ENCODE measurements at places on chromosomes 1 and 21.

- DNase-seq = no peak
Measured at GRCh38 chr1:218024211-218024720, 260.8 kb upstream of the RRP15 start.

DNA sequence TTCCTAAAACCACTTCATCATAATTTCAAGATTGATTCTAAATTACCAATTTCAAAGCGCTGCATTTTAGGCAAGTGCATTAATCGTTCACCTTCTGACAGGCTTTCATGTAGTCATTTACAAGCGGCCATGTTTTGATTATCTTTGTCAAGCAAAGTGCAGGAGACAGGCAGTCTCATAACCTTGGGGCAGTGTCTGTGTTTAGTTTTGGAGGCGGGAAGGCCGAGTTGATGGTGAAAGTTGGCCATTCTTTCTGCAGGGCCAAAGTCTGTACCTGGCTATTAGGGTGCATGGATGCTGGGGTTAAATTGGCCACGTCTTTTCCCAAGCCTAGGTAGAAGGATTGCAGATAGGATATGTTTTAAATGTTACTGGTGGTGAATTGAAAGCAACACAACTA, 2.9 kb downstream of the AGPAT3 start:
- no peak for DNase-seq

- no peak for DNase-seq
Measured at GRCh38 chr1:203058676-203058935, 27.2 kb downstream of the MYOG start.

DNA sequence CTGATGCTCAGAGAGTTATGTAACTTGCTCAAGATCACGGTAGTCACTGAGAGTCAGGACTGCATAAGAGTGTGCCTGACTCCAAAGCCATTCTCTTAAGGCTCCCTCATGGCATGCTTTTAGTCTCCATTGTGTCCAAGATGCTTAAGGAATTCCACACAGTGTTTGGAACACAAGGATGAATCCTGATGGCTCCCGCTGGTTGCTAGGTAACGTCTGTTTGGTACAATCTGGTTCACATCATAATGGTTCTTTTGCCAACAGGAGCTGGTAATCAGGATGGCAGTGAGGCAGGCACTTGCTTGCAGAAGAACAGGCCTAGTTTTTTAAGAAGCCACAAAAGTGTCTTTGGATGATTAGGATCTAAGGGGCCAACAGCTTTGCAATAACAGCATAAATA, 436.5 kb upstream of the DAB1 start:
- no peak for DNase-seq

DNA sequence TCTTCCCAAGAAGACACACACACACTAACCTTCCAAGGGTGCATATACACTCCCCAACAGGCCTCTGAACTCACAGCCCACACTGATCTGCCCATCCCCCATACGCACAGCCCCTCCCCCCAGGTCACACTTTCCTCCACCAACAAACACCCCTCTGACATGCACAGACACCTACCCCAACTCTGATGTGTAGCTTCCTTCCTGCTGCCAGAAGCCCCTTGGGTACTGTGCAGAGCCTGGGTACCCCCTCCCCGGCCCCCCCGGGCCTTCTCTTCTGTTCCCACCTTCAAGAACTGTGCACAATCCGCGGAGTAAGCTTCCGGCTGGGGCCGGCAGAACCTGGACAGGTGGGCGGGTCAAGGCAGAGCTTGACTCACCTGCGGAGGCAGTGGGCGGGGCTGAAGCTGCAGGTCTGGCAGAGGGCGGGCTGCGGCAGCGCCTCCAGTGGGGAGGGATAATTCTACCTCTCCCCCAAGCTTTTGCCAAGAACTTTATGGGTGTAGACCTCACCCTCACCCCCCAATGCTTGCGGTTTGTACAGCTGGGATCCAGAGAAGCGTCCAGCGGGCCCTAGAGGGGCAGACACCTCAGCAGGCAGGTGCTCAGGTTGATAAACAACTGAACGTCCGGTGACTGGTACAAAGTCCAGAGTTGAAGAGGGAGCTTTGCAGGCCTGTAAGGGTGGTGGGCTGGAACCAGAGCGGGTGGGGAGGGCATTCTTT, at the start of gene C1orf210:
Gene C1orf210, minus strand, starts transcription at position 313 of the 722 bp plus-strand sequence. CDS start 2,311 bp downstream, outside the sequence.
- DNase-seq = no peak

DNA sequence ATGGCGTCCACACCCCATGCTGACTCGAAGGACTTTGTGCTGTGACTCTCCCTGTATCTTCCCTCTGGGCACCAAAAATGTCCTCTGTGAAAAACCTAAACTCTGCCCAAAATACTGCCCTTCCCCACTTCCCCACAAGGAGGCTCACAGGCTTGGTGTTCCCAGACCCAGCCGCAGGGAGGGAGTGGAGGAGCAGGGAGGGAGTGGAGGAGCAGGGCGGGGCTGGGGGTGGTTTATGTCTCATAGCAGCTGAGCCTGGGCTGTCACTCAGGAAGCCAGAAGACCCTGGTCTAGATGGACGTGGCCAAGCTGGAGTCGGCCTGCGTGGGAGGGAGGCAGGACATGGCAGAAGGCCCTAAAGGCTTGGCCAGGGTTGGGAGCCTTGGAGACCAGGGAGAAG, 461.7 kb downstream of the PTPRU start:
- no peak for DNase-seq

DNA sequence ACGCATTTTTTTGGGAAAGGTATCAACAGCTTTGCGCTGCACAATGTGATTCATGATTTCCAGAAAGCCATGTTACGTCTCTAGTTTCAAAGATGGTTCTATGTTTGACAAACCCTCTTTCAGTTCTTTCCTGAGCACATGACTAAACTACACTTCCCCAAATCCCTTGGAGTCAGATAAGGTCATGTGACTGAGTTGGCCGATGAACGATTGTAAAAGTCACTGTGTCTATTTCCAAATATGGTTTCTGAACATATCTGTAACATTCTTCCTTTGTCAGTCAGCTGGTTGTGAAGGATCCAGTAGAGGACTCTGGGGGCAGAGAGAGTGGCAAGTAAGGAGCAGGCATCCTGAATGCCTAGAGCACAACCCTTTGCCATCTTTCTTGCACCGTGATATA, 35.4 kb downstream of the TMPRSS15 start:
- DNase-seq = no peak

- no peak for DNase-seq
Measured at GRCh38 chr1:112878321-112878720, 77.7 kb downstream of the SLC16A1 start.

GRCh38 chr1:98461873-98462385, 199.6 kb upstream of the SNX7 start:
- DNase-seq = no peak

DNA sequence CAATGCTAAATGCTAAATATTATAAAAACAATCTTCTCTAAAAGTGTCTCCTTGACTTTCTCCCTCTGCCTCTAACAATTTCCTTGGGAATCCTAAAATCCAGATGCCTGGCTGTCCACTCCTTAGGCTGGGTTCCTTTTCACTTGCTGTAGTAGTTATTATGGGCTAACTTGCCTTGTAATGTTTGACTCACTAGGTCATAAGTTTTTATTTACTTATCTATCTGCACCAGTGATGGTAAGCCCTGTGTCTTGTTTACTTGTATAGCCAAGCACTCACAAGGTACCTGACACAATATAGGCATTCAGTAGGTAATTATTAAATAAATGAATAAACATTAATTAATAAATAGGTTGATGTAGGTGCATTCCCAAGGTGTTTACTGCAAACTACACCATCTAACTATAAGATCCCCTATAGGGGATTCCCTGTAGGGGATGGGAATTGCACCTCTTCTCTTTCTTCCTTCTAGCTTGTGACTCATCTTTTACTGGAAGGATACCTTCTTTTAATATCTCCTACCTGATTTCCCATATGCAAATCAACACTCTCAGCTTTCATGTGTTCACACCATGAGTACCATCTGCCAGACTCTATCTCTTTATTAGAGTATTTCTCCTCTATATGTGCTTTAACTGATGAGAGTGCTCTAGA, 14.7 kb upstream of the CHIA start:
- no peak for DNase-seq

DNA sequence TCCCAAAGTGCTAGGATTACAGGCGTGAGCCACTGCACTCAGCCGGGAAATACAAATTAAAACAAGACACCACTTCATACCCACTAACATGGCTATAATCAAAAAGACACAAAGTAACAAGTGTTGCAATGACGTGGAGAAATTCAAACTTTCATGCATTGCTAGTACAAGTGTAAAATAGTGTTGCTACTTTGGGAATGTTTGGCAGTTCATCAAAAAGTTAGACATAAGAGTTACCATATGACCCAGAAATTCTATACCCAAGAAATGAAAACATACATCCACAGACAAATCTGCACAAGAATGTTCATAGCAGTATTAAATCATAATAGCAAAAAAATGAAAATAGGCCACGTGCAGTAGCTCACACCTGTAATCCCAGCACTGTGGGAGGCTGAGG, 16.4 kb downstream of the FOXJ3 start:
- DNase-seq = no peak

GRCh38 chr1:82090104-82090503, 289.4 kb downstream of the ADGRL2 start:
- no peak for DNase-seq

- no peak for DNase-seq
Measured at GRCh38 chr1:85952460-85952859, 204.1 kb downstream of the COL24A1 start.

DNA sequence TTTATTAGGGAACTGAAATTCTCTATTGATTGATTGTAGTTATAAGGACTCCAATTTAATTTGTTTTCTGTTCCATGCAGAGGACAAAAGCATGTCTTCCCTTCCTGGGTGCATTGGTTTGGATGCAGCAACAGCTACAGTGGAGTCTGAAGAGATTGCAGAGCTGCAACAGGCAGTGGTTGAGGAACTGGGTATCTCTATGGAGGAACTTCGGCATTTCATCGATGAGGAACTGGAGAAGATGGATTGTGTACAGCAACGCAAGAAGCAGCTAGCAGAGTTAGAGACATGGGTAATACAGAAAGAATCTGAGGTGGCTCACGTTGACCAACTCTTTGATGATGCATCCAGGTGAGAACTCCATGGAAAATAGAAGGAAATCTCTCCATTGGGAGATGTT, 1.5 kb downstream of the SETDB1 start:
- DNase-seq = no peak

DNA sequence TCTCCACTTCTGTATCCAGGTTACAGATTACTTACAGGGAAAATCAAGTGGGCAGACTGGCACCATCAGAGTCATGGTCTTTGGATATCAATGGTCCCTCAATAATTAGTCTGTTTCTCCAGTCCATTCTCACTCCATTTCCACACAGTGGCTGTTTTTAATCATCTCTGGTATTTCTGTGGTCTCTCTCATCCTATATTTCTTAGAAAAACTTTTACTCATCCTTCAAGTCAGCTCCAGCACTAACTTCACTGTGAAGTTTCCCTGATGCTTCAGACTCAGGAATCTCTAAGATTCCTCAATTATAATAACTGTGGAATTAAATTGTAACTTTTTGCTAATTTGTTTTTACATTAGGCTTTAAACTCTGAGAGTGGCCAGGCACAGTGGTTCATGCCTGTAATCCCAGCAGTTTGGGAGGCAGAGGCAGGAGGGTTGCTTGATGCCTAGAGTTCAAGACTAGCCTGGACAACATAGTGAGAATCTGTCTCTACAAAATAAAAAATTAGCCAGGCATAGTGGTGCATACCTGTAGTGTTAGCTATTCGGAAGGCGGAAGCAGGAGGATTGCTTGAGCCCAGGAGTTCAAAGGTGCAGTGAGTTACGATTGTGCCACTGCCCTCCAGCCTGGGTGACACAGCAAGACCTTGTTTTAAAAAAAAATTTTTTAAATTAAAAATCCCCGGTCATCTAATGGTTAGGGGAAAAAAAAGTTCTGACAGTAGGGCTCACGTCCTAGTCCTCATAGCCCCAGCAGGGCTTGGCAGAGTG, 10.6 kb downstream of the CD160 start:
- no peak for DNase-seq

GRCh38 chr21:41926117-41926806, 27.6 kb downstream of the C2CD2 start:
- no peak for DNase-seq

GRCh38 chr1:151689494-151689893, 27.1 kb downstream of the CELF3 start:
- no peak for DNase-seq

DNA sequence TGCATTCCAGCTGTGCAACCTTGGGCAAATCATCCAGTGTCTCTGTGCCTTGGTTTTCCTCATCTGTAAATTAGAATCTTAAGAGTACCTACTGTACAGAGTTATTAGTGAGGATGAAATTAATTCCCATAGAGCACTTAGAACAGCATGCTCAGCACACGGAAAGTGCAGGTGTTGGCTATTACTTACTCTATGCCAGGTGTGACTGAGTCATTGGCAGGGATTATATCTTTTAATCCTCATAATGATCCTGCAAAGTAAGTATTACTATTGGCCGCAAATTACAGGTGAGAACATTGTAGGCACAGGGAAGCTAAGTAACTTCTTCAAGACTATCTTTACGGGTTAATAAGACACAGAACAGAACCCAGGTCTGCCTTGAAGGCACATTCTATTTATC, 6.3 kb upstream of the UBE2U start:
- no peak for DNase-seq

DNA sequence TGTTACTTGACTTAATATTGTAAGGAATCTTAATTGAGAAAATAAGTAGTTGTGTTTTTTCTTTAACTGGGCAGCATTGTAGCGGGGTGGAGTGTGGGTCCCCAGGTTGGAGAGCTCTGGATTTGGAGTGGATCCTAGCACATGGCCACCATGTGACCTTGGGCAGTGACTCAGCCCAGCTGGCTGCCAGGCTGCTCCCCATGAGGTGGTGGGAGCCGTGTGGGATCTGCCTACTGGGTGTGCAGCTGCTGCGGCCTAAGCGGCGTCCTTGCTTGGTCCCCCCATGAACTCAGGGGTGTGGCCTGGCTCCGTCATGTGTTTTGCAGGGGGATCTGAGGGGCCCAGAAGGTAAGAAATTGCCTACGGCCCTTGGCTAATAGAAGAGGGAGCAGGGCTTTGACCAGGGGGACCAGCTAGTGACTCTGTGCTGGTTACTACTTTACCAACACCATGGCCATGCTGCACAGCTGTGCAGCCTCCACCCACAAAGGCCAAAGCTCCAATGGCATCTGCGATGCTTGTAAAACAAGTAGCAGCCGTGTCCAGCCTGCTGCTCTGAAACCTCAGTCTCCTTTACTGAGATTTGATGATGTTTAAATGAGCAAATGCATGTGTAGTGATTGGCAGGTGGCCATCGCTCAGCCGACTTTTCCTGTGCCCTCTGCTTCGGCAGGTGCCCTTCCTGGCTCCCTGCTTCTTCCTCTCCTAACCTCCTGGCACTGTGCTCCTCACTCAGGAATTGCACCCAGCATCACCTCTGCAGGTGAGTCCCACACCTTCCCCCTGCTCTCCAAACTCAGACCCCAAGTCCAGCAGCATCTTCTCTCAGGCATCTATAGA, 68.3 kb downstream of the ADARB1 start:
- no peak for DNase-seq

DNA sequence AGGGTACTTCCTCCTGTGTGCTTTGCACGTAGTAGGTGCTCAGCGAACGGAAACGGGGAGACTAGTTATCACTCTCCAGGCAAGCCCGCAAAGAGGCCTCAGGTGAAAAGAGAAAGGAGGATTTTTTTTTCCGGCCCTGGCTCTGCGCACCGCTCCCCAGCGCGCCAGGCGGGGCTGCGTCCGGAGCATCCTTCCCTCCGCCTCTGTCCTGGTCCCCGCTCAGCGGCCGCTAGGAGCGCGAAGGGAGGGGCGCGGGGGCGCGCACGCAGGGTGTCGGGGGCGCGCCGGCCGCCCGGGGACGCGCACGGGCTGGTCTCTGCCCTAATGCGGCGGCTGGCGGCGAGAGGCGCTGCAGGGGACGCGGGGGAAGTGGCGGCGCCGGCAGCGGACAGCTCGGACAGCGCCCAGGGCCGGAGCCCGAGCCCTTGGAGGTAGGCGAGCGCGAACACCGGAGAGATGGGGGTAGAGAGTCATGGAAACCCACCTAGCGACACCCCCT, 42.3 kb upstream of the NFASC start:
- no peak for DNase-seq

GRCh38 chr1:16161717-16162116, 5.8 kb upstream of the EPHA2 start:
- DNase-seq = no peak

All from T-helper 2 cell (primary cell).